ENCODE measurements at places on chromosomes 6 and 20.

DNA sequence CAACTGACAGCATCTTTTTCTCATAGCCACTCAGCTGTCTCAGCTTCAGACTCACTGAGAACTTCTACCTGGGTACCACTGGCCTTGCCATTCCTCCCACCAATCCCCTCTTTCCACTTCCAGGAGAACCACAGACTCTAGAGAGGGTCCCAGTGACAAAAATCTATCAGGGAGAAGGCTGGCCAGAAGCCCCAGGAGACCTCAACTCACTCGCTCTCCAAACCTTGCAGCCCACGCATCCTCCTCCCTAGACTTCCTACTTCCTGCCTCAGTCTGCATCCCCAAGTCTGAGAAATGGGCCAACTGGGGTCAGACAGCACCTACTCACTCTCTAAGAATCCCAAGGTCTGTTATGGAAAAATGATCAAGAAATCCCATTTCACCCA is 1.2 kb downstream of the TMEM239 start:
- no peak for DNase-seq

DNA sequence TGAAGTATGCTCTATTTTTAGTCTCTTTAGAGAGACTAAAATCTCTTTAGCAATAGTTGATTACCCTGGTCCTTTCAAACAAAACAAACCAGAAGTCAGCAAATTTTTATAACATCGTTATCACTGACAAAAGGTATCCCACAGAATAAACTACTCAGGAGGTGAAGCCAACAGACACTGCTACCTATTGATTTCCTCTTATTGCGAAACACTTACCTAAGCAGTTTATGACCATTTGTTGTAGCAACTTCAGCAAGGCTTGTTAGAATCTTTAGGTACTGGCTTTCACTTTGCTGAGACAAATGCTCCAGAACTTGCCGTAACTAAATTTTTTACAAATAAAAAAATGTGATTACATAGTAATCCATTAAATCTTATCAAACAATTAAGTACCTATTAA is 64.4 kb downstream of the HACE1 start:
- no peak for DNase-seq

DNA sequence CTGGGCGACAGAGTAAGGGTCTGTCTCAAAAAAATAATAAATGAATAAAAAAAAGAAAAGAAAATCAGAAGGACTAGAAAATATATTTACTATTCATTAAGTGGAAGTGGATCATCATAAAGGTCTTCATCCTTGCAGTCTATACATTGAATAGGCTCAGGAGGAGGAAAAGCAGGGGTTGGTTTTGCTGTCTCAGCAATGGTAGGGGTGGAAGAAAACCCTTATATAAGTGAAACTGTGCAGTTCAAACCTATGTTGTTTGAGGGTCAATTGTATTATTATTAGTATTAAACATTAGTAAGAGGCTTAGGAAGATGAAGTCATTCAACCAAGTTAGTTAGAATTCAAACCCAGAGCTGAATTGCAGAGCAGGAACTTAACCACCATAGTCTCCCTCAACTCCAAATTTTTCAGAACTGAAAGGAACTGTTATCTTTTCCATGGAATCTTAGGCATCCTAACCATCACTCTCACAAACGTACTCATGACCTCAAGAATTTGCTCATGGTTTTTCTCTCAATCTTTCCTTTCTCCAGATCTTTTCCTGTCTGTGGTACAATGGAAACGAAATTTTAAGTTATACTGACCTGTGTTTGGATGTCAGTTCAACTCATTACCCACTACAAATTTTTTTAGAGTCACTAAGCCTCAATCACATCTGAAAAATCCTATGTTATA is 7.7 kb upstream of the SMIM13 start:
- DNase-seq = no peak

DNA sequence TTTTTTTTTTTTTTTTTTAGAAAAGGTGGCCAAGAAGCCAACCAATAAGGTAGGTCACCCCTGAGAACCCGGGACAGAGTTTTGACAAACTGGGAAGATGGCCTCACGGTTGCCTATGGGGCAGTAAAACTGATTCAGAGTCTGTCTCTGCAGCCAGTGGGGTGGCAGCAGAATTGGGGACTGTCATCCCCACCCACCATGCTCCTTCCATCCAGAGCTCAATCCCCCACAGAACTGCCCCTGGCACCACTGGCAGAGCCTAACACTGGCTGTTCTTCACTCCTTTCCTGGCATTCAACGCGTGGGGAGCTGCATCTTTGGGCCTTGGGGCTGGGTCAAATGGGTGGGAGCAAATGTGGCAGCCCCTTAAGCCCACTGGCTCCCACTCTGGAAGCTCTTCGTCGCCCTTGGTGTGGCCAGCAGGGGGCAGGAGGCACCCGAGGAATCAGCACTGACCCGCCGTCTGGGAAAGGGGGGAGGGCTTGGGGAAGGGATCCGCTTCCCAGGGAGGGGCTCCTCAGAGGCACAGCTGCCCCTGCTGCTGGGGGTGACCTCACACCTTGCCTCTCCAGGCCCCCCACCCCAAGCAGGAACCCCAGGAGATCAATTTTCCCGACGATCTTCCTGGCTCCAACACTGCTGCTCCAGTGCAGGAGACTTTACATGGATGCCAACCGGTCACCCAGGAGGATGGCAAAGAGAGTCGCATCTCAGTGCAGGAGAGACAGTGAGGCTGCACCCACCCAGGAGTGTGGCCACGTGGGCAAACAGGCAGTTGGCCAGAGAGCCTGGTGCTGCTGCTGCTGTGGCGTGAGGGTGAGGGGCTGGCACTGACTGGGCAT is 10.4 kb downstream of the CD40 start:
- no peak for DNase-seq

GRCh38 chr6:43052842-43053544 is 658 bp downstream of the CUL7 start:
- no peak for DNase-seq

DNA sequence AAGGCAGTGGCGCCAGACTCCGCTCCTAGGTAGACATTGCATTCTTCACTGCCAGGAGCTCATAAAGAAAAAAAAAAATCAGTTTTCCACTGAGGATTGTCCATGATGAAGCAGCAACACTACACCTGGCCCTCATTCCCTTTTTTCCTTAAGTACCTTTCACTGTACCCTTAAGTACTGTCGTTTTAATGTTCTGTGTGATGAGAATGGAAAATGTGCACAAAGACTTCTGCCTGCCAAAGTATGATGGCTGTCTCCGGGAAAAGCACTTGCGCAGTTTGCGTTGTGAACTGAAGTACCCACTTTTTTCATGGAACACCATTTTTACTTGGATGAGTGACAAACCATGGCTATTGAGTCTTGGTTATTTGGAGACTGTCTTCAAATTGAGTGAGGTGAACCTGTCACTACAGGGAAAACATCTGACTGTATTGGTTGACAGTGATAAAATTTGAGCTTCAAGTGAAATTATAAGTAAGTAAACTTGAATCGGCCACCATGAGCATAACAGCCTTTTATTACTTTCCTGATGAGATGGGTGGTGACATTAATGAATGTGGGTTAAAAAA is 104.8 kb downstream of the NCOA3 start:
- DNase-seq = no peak

DNA sequence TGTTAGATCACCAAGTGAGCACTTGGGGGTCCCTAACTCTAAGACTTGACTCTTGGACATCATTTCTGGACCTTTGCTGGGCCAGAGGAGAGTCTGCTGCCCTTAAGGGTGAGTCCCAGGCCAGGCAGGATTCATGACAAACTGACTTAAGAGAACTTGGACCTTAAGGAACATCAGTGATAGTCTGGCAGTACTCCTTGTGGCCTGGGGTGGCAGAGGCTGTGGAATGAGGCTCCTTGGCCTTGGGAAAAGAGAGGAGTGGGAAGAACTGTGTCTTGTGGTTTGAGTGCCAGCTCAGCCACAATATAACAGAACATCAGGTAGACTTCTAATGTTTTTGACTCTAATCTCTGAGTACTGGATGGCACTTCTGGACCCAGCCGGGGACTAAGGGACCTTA is 478.7 kb downstream of the MEI4 start:
- no peak for DNase-seq

GRCh38 chr6:161631676-161632194 is 357.9 kb upstream of the AGPAT4 start:
- peak; percentile 26 for DNase-seq

- DNase-seq = no peak
These were observed 16.0 kb downstream of the MAP7 start for GRCh38 chr6:136534268-136534667.

GRCh38 chr6:40075056-40075590 is 140.9 kb upstream of the MOCS1 start:
- DNase-seq = no peak

DNA sequence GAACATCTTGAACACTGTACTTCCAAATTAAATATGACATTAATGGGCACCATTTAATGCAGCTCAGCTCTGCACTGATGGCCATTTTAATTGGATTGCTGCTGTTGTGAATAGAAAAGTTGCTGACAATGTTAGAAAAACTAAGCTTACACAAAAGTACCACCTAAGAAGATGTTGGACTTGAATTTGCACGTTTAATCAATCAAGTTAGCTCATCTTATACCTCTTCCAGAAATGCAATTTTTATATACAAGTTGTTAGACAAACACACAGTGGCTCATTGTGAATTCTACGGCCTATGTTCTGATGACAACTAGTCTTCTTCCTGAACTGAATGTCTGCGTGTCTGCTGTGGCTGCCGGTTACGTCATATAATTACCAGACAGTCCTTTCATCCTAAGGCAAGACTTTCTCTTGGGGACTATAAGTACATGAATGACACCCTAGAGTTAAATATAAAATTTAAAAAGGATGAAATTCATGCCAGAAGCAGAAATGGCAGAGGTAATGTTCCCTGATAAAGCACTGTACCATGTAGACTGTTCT is 330.2 kb downstream of the EPM2A start:
- no peak for DNase-seq

GRCh38 chr6:159082039-159082815 is 37.4 kb upstream of the TAGAP start:
- DNase-seq = no peak

DNA sequence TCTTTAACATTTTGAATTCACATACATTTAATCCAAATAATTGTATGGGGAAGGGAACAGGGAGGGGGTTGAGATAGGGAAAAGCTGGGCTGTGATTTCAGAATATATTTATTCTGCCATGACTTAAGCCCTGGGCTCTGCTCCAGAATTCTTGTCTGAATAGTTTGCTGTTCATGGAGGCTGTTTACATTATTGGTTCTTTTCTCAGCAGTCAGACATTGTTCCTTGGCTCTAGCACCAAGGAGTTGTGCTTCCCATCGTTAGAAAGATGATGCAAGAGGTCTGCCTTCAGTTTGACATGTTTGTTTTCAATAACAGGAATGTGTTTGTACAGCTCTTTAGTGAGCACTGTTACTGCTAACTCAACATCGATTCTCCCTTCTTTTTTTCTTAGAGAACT is 198.8 kb upstream of the CDYL start:
- peak; percentile 97 for DNase-seq

GRCh38 chr20:61692479-61692878 is 373.2 kb downstream of the TAF4 start:
- DNase-seq = no peak

All from skeletal muscle cell (primary cell).